ENCODE measurements at places on chromosomes 1 and 21.

DNA sequence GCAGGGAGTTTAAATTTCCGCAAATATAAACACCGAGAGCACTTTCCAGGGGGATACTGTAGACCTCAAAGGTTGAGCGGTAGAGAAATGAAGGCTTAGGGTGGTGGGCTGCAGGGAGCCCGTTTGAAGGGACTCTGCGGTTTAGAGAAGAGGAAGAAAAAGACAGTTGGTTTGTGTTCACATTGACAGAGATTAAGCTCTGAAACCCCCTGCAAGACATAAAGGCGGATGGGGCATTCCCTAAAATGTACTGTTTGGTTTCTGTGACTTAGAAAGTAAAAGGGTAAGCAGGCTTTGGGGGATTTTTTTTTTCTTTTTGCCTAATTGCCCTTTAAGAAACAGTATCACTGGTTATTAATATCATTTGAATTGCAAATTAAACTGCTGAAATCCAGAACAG, 1.3 kb downstream of the KAZN start:
- DNase-seq: no peak
- H3K36me3 ChIP-seq: no peaks in the 10 kb centered on the region
- H3K4me1 ChIP-seq: no peaks in the 10 kb centered on the region
- H3K27ac ChIP-seq: no peak overlapping the region

DNA sequence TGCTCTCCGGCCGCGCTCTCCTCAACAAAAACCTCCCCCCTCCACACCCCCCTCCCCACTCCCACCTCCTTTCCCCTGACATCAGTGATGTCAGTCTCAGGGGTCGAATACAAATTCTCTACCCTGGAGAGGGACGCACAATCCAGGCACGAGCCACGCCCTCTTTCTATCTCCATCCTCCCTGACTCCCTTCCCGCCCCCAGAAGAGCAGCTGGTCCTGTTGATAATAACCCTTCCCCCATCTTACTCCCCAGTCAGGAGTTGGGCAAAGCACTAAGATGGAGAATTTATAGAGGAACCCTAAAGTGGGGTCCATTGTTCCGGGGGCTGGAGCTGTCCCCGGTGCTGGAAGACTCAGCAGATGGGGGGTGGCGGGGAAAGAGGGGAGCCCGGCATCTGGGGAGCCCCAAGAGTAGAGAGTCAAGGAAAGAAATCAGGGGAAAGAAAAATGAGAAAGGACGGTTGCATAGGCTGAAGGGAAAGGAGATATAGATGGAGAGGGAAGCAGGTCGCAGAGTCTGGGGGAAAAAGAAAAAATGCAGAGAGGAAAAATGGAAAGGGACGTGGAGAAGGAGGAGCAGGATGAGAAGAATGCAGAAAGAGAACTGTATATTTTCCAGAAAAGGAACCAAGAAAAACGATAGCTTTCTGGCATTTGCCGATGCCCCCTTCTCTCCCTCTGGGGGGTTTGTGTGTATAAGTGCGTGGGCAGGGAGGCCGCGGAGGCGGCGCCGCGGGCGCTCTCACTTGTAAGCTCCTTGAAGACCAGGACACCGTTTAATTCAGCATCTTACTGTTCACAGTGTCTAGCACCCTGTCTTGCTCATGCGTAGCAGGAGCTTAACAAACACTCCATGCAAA, at the start of gene CELF3:
Gene CELF3, minus strand, starts transcription at position 33 of the 861 bp plus-strand sequence. CDS start 783 bp downstream, outside the sequence.
- DNase-seq: no peak
- no peak within 1 kb of the TSS for H3K27ac ChIP-seq
- peaks cover 46% of the 10 kb centered on the region for H3K4me1 ChIP-seq

GRCh38 chr1:28323720-28324119, 5.1 kb upstream of the MED18 start:
- peak overlapping the region; percentile 62 for H3K27ac ChIP-seq
- H3K4me1 ChIP-seq: peaks cover 25% of the 10 kb centered on the region
- H3K4me3 ChIP-seq: no peak overlapping the region
- DNase-seq: no peak

GRCh38 chr21:42381347-42381984, 14.4 kb downstream of the TMPRSS3 start:
- H3K4me3 ChIP-seq: no peak overlapping the region
- no peaks in the 10 kb centered on the region for H3K36me3 ChIP-seq
- DNase-seq: peak; percentile 65
- H3K27ac ChIP-seq: no peak overlapping the region
- no peaks in the 10 kb centered on the region for H3K27me3 ChIP-seq

DNA sequence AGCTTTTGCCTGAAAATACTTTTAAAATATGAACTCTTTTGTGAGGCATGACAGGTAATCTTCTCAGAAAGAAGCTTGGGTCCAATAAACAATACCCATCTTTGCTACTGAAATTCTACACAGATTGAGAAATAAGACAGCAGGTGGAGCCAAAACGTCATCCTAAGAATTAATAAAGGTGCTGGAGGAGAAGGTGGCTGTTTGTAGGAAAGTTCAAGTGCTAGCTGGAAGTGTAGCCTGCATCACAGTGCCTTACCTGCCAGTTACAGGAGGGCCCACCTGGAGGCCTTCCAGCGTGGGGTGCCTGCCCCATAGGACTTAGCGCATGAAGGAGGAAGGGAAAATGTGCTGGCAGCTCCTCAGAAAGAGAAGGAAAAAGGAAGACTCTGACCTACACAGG, 93.7 kb downstream of the TTC3 start:
- peak; percentile 10 for DNase-seq
- H3K36me3 ChIP-seq: peaks cover 12% of the 10 kb centered on the region
- H3K4me3 ChIP-seq: no peak overlapping the region
- H3K27ac ChIP-seq: no peak overlapping the region
- H3K4me1 ChIP-seq: peaks cover 8% of the 10 kb centered on the region
- no peaks in the 10 kb centered on the region for H3K27me3 ChIP-seq

DNA sequence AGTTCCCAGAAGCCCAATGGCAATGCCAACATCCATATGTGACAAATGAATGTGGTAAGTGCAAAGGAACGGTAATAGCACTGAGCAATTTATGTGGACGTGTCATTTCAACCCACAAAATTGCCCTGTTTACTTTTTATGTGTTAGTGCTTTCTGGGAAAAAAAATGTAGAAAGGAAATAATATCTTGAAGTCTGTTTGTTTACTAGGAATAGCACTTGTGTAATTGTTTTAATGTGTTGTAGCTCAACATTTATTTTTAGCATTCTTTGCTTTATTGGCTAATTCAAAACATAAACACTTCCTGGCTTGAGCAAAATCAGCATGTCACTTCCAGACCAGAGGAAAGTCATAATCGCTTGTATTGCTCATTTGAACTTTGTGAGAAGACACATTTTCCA, 224.8 kb upstream of the KCNK2 start:
- DNase-seq: no peak
- H3K4me3 ChIP-seq: no peak overlapping the region
- H3K36me3 ChIP-seq: no peaks in the 10 kb centered on the region
- no peak overlapping the region for H3K27ac ChIP-seq

- H3K27ac ChIP-seq: no peak overlapping the region
- H3K27me3 ChIP-seq: no peaks in the 10 kb centered on the region
- peak; percentile 1 for DNase-seq
- H3K4me1 ChIP-seq: no peaks in the 10 kb centered on the region
- no peaks in the 10 kb centered on the region for H3K36me3 ChIP-seq
Measured at GRCh38 chr1:164064501-164064900, 494.5 kb upstream of the PBX1 start.

DNA sequence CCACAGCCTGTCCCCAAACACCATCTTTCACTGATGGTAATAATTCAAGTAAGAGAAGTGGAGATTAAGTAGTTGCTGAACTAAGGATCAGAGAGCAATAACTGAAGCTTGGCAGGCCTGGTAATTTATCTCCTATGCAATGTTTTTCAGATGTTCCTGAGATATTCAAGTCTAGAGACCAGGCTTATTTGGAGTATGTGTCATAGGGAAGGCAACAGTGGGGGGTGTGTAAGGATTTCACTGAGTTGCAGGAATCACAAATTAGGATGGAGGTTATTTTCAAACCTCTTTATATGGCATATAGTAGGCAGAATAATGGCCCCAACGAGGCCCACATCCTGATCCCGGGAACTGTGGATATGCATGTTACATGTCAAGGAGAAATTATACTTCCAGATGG, 171.7 kb downstream of the KCNJ6 start:
- H3K4me3 ChIP-seq: no peak overlapping the region
- H3K4me1 ChIP-seq: no peaks in the 10 kb centered on the region
- peaks cover 100% of the 10 kb centered on the region for H3K27me3 ChIP-seq
- no peak for DNase-seq

- DNase-seq: no peak
- no peaks in the 10 kb centered on the region for H3K27me3 ChIP-seq
- peaks cover 86% of the 10 kb centered on the region for H3K36me3 ChIP-seq
- H3K27ac ChIP-seq: peak overlapping the region; percentile 87
- H3K4me3 ChIP-seq: peak overlapping the region; percentile 76
- H3K4me1 ChIP-seq: peaks cover 46% of the 10 kb centered on the region
Measured at GRCh38 chr1:151514366-151514765, 3.2 kb downstream of the CGN start.

DNA sequence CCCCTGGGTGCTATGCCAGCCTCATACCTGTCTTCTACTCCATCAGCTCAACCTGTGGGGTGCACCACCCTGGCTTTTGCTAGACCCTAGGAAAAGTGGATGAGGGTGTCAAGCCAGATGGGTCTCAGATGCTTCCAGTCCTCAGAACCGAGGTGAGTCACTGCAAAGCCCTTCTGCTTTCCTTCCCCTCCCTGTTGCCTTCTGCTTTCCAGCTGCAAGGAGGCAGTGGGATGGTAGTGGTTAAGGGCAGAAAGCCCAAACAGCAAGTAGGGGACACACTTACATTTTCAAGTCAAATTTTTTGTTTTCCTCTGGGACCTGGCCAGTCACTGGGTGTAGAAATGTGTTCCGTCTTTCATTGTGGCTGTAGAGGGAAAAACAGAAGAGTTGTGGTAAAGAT, 60.7 kb upstream of the GOLT1A start:
- peaks cover 18% of the 10 kb centered on the region for H3K4me1 ChIP-seq
- H3K27me3 ChIP-seq: no peaks in the 10 kb centered on the region
- no peak for DNase-seq
- no peak overlapping the region for H3K4me3 ChIP-seq
- no peak overlapping the region for H3K27ac ChIP-seq

DNA sequence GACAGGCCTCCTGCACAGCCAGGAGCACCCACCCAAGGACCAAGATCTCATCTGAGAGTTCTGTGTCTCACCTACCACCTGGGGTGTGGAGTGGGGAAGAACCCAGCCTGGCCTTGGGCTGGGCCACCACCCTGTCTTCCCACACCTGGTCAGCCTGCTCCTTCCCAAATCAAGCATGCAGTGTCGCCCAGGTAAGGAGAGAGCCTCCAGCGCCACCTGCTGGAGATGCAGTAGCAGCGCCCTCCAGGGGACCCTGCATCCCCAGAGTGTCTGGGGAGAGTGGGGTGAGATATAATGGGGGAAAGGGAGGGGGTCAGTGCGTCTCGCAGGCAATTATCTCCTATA, 32.3 kb downstream of the KIAA2013 start:
- no peaks in the 10 kb centered on the region for H3K4me1 ChIP-seq
- peaks cover 55% of the 10 kb centered on the region for H3K27me3 ChIP-seq
- DNase-seq: peak; percentile 79
- H3K27ac ChIP-seq: no peak overlapping the region

DNA sequence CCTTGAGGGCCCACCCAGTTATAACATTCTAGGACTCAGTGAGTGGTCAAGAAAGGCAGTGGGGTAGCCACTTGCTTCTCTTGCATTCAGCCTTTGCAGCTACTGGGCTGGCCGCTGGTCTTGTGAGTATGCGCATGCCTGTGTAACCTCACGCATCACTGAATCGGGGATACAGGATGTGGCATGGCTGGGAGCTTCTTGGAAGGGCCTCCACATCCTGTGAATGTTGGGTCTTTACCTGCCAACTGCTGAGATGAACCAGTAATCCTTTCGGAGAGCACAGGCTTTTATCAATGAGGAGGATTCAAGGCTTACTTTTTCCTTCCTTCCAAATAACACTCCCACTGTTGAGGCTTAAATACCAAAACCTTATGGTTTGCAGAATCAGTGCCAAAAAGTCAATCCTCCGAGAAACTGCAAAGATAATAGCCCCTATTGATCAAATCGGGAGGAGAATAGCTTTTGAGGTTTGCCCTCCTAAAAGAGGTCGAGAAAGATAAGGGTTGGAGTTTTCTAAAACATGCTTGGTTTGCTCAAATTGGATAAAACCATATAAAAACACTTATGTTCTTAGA, 198.9 kb upstream of the UBE2U start:
- H3K27me3 ChIP-seq: no peaks in the 10 kb centered on the region
- no peak for DNase-seq
- peaks cover 59% of the 10 kb centered on the region for H3K4me1 ChIP-seq
- H3K4me3 ChIP-seq: no peak overlapping the region
- peaks cover 5% of the 10 kb centered on the region for H3K36me3 ChIP-seq

Measured in Calu3 (cell line).